ENCODE measurements at places on chromosomes 1 and 21.

DNA sequence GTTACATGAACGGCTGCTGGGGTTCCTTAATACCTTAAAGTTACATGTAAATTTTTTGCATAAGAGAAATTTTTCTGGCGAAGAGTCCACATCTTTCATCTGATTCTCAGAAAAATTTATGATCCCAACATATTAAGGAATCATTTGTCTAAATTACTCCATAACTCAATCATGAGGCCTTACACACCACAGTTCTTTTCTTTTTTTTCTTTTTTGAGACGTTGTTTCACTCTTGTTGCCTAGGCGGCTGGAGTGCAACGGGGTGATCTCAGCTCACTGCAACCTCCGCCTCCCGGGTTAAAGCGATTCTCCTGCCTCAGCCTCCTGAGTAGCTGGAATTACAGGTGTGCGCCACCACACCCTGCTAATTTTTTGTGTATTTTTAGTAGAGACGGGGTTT lies 2.1 kb upstream of the S100A11 start:
- no peak for DNase-seq

DNA sequence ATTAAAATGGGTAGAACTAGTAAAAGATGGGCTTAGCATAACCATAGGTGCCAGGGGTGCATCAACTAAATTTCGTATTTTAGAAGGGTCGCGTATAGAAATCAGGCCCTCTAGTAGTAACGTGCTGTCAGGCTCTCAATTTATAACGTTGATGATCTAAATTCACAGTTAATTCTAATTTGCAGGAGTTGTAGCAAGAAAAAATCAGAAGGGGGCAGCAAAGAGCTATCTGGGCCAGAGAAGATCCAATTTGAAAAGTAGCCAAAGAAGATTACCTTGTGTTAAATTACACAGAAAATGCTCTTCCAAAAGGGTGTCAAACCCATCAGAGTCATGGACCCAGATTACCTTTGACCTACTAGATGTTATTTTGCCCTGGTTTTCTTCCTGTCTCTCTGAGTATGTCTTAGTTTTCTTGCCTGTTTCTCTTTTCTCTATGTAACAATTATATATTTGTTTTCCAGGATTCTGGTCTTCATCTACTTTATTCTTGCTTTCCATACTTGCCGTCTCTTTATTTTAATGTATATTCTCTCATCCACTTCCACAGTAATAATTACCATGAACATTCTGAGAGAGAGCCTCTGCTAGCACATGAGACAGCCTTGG lies 1030.9 kb downstream of the AMY1C start:
- DNase-seq: no peak

DNA sequence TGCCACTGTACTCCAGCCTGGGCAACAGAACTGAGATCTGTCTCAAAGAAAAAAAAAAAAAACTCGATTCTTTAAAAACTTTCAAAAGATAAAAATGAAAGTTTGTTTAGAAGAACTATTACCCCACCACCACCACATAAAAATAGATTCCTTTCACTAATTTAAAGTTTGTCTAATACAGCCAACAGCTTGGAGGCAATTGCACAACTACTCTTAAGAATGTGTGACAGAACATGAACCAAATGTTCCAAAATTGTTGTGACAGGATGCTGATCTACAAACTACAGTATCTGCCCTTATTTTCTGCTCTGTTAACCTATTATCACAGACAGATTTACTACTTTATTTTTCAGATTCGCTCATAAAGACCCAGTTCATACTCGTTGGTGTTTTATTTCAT lies 5.5 kb upstream of the TGFBR3 start:
- DNase-seq: no peak

DNA sequence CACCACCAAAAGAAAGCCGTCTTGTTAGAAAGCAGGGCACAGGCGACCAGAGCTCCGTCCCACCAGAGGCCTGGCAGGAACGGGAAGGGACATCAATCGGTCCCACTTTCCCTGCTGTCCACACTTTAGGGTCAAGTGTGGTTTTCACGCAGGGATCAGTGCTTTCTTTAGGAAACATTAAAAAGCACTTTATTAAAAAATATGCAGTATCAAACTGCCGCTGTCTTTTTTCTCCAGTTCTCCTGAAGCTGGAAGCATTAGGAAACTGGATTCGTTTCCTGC lies 437 bp downstream of the IFNLR1 start:
- DNase-seq: no peak
